ENCODE measurements at places on chromosomes 5 and 9.

- DNase-seq, result no peak
Observed at GRCh38 chr5:15585128-15585527, 85.1 kb downstream of the FBXL7 start.

DNA sequence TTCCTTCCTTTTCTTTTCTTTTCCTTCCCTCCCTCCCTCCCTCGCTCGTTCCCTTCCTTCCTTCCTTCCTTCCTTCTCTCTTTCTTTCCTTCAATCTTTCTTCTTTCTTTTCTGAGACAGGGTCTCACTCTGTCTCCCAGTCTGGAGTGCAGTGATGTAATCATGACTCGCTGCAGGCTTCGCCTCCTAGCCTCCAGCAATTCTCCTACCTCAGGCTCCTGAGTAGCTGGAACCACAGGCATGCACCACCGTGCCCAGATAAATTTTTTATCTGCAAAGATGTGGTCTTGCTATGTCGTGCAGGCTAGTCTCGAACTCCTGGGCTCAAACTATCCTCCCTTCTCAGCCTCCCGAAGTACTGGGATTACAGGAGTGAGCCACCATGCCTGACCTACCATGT lies 81.4 kb downstream of the SPATA31C2 start:
- DNase-seq, result no peak

DNA sequence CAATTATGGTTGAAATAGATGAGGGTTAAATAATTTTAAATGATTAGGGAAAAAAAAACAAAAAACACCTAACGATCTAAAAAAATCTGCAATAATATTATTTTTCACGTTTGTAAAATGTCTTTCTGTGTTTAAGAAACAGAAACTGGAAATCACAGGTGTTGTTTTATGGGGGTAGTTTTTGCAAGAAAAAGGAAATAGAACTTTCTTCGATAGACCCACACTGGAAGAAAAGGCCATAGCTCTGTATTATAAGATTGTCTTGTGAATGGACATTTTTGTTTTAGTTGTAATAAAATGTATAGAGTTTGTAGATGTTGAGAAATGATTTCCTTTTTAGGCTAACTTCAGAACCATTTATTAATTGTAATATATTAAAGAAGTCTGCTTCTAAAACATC lies 5.5 kb downstream of the CSNK1G3 start:
- DNase-seq, result no peak

- DNase-seq, result no peak
Observed at GRCh38 chr5:16735101-16736060, 118.6 kb upstream of the RETREG1 start.

GRCh38 chr5:6838736-6839135 lies 125.5 kb downstream of the TENT4A start:
- no peak for DNase-seq

DNA sequence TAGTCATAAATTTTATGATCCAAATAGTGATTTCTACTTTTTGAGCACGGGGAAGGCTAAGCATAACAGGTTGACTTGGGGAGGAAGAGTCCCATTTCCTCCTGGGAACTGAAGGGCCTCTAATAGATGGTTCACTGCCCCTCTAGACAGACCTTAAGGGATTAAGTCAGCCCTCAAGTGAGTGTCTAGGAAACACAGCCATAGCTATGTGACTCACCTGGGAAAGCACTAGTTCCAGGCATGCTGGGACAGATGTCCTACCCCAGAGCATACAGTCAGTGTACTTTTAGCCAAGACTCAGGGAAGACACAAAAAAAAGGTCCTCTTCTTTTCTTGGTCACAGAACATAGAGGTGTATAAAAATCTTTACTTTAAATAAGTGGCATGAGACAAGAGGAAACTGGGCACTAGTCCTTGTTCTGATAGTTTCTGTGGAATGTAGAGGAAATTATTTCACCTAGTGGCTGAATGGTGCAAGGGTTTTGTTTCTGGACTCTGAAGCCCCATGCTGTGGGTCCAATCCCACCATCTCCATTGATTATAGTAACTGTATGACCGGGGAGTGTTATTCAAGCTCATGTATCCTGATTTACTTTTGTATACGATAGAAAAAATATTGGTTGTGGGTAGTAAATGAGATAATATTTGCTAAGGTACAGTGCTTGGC lies 86.0 kb downstream of the NREP start:
- DNase-seq, result no peak

- peak; percentile 22 for DNase-seq
Observed at GRCh38 chr5:175696139-175696854, 38.4 kb downstream of the HRH2 start.

DNA sequence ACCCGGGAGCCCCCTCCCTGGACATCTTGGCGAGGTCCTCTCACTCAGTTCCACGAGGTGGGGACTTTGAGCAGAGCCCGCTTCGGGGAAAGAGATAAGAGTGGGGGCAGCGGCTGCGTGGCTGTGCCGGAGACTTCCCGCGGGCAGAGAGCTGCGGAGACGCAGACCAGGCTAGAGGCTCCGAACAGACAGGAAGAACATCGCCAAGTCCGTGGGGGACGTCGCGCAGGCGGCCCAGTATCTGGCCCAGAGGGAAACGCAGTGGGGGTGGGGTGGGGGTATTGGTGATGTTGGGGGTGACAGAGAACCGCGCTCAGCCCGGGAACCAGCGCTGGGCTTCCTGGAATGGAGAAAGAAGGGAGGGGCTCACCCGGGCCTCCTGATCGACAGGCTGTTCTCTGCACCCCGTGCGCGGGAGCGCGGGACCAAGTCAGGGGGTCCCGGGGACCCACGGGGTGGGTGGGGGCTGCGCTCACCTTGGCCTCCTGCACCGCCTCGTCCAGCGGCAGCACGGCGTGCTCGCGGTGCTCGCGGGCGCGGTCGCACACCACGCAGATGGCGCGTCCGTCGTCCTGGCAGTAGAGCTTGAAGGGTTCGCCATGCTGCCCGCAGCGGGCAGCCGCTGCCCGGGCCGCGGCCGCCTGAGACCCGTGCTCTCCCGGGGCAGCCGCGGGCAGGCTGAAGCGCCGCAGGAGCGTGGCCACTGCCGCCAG lies 727 bp downstream of the TRIM7 start:
- DNase-seq, result no peak

- no peak for DNase-seq
Observed at GRCh38 chr5:2727550-2727949, 23.9 kb downstream of the IRX2 start.
